GDM1 (cell line): ENCODE measurements at places on chromosomes 11 and 22.

DNA sequence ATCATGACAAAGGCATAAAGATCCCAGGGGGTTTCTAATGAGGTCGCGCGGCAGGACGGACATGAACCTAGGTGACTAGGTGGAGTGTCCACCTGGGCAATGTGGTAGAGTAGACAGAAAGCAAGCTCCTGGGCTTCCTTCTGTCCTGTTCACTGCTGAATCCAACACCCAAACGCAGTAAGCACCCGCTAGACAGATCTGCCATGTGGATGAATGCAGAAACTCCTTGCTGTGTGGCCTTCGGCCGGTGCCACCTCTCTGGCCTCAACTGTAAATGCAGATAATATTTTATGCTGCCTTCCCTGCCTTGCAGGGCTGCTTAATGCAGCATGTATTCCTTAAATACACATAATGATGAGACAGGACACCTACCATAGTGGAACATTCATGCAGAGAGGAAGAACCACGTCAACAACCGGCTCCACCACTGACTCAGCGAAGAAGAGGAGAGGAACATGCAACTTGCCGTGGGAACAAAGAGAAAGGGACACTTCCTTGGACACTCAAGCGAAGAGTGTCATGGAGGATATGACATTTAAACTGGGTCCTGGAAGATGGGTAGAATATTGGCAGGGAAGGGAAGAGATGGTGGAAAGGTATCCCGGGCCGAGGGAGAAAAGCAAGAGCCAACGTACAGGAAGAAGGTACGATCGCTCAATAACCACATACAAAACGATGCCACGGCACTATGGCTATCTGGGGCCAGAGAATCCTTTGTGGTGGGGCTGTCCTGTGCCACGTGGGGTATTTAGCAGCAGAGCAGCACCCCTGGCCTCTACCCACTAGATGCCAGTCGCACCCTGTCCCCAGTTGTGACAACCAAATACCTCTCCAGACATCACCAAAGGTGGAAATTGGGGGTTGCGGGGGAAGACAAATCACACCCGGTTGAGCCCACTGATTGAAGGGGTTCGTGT is 30.8 kb downstream of the MYH9 start:
- no peak for DNase-seq

GRCh38 chr11:70651031-70651430 is 252.7 kb downstream of the CTTN start:
- no peak for DNase-seq

- DNase-seq, result no peak
Measured at GRCh38 chr11:67419325-67420049, 4.0 kb downstream of the CARNS1 start.

DNA sequence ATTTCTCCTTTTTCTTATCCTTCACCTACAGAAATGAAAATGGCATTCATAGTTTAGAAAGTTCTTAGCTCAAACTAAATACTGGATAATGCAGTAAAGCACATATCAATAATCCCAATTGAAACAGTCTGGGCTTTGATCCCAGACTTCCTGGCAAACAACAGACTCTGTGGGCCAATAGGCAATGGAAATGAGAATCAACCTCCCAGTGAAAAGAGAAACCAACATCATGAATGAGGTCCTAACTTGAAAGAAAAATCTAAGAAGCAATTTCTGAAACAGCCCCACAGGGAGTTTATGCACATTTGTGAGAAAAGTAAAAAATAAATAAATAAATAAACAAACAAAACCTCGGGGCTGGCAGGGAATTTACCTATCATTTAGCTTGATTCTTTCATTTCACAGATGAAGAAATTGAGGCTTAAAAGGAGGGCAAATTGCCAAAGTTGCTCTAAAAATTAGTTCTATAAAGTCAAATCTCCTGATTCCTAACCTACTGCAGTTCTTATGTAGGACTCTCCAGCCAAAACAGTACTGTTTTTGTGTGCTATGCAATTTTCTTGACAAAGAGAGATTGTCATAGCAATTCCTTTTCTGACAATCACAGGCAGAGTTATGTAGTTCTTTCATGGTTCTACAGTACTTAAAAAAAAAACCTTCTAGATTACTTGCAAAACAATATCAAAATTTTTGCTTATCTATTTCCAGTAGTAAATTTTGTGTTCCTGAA is 265.8 kb downstream of the GRM5 start:
- DNase-seq, result no peak

GRCh38 chr11:114059984-114060391 is 477 bp downstream of the ZBTB16 start:
- no peak for DNase-seq

- no peak for DNase-seq
Measured at GRCh38 chr11:37613031-37613430, 1015.0 kb upstream of the RAG2 start.

GRCh38 chr22:26394777-26395176 is 34.3 kb upstream of the ASPHD2 start:
- no peak for DNase-seq

- no peak for DNase-seq
Measured at GRCh38 chr11:16963316-16963876, 50.8 kb downstream of the PLEKHA7 start.

DNA sequence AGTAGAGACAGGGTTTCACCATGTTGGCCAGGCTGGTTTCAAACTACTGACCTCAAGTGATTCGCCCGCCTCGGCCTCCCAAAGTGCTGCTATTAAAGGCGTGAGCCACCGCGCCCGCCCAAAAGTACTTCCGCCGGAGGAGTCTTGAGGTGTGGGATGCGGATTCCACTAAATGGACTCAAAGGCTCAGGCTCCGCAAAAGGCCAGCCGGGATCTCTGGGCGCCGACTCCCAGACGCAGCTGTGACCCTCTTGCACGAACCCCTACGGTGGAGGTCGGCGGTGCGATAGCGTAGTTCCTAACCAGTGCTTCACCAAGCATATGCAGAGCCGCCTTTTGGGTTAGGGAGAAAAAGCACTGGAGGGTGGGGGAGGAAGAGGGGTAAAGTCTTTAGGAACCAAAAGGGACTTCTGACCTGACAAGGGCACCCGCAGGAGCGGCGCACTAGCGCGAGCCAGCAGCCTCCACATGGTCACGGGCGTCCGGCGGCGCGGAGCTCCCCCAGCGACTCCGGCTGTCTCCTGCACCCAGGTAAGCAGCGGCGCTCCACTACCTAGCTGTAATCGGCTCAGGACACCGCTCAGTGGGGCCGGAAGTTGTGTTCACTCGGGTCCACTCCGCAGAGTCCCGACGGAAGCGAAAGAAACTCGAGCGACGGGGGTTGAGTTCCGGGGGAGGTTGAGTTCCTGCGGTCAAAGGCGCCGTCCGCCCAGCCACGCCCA is at the start of gene MRPL16:
Gene MRPL16, minus strand, starts transcription at position 590 of the 722 bp plus-strand sequence. Its CDS starts 120 bp downstream, at position 470.
- peak; percentile 73 for DNase-seq

GRCh38 chr22:49796596-49797270 is 30.9 kb downstream of the BRD1 start:
- DNase-seq, result no peak

- DNase-seq, result no peak
Measured at GRCh38 chr11:77206264-77207018, 78.4 kb downstream of the MYO7A start.

DNA sequence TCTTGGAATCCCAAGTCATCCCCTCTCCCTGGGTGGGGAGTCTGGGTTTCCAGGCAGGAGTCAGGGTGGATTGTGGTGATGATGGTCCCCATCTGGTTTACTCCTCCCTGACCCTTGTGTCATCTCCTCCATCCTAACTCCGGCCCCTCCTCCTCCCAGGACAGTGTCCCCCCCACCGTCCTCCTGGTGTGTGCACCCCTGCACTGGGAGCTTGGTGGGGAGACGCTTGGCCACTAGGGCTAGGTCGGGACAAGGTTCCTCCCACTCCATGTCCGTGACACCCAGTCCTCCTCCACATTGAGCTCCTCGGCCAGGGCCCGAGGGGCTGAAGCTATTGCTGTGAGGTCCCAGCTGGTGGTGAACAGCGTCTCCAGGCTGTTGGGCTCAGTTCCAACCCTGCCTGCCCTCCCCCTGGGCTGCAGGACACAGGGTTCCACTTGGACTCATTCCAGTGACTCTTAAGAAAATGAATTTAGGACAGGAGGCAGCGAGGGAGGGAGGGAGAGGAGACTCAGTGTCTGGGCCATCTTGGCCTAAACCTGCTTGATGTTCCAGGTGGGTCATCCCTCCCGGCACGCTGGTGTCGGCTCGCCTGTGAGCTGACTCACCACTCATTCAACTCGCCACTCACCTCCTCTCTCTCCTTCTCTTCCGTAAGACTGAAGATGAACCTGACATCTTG is 433.2 kb downstream of the TBC1D22A start:
- DNase-seq, result no peak

- DNase-seq, result peak; percentile 50
Measured at GRCh38 chr11:2428322-2428795, 16.0 kb downstream of the TRPM5 start.

- no peak for DNase-seq
Measured at GRCh38 chr11:107337917-107338316, 119.7 kb downstream of the CWF19L2 start.

GRCh38 chr11:72233773-72234513 is 9.4 kb downstream of the INPPL1 start:
- DNase-seq, result no peak

- DNase-seq, result no peak
Measured at GRCh38 chr11:110337570-110338193, 41.3 kb upstream of the RDX start.

GRCh38 chr11:38950867-38951266 is 2352.8 kb upstream of the RAG2 start:
- DNase-seq, result no peak

DNA sequence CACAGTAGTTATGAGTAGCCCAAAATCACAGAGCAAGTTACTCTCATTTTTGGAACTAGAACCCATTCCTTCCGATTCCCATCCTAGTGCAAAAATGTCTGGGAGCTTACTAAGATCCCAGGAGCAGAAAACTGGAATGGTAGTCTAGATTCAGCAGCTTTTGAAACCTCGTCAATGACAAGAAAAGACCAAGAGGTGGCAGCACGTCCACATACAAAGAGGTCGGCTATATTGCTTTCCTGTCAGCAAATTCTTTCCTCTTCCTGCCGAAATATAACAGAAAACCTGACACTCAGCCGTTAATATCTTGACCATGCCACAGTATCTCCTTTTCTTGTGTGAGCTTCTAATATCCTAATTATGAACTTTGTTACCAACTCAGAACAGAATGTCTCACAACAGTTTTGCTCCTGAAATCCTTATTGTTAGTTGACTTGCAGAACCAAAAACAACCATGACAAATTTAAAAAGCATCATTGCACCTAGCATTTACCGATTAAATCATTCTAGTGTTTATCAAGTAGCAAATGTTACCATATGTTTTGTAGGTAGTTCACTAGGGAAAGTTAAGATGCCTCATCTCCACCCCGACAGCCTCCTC is 92.8 kb upstream of the OR9G4 start:
- DNase-seq, result peak; percentile 1

DNA sequence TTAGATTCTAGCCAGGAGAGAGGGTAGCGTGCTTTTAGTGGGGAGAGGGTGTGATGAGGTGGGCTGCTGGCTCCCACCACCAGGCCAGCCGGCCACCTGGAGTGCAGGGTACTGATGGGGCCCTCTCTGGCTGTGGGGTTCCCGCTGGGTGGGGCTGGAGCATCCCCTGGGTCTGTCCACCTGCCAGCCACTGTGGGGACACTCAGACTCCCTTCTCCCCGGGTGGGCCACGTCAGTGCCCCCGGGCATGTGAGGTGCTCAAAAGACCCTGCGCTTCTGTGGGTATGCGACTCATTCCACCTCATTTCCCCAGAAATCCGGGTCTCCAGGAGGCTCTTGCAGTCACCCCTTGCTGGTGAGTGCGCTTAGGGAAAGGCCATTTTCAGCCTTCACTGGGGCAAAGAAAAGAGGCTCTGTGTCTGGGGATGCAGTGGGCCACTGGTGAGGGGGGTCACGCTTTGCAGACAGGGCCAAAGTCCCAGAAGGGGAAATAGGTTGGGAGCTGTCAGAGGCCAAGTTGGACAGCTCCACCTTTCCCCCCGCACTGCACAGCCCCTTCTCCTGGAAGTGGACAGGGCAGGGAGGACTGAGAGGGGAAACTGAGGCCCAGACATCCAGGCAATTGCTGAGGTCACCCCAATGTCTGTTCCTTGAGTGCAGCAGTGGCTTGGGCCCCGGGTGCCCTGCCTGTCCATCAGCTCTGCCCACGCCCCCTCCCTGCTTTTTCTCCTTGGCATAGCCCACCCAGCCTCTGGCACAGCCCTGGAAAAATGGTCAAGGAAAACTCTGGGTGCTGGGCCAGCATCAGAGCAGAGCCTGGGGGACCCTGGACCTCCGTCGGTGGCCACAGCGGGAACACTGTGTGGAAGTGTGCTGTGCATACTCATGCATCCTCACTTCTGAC is 53.3 kb downstream of the TPCN2 start:
- no peak for DNase-seq

GRCh38 chr11:62514151-62514550 is 32.5 kb downstream of the AHNAK start:
- DNase-seq, result no peak

DNA sequence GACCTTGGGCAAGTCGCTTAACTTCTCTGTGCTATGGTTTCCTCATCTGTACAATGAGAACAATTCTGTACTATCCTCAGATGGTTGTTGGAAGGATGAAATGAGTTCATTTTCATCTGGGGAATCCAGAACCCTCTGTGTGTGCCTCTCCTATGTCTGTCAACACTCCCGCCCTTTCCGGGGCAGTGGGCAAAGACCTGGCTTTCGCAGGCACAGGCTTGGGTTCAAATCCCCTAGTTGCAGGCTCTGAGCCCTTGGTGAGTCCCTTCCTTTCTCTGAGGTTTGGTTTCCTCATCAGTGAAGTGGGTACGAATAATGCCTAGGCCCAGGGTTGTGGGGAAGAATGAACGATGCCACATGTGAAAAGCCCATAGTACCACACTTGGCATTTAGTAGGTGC is 6.0 kb downstream of the PNPLA5 start:
- DNase-seq, result no peak

- no peak for DNase-seq
Measured at GRCh38 chr11:118621784-118622375, 14.5 kb downstream of the PHLDB1 start.

DNA sequence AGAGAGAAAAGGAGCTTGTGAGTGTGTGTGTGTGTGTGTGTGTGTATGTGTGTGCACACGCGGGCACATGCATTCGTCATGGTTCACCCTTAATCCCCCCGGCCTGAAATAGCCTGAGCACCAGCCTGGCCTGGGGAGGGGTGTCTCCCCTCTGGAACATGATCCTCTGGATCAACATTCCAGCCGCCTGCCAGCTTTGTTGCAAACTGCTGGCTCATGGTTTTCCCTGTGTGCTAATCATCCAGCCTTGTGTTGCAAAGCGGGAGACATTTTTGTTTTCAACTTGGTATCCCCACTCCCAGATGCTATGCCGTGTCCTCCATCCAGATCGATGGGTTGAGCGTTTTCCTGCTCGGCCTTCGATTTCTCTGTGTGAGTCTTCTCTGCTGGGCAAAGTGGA is 94.3 kb downstream of the FEZ1 start:
- no peak for DNase-seq

DNA sequence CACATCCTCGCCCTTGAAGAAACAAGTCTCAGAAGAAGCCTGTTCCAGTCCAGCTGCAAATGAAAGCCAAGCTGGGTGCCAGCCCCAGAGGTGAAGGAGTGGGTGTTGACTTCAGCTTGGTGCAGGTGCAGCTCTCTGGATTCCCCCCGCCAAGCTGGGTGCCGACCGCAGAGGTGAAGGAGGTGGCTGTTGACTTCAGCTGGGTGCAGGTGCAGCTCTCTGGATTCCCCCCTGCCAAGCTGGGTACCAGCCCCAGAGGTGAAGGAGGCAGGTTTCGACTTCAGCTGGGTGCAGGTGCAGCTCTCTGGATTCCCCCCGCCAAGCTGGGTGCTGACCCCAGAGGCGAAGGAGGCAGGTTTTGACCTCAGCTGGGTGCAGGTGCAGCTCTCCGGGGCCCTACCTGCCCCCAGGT is 1234.0 kb downstream of the TBC1D22A start:
- DNase-seq, result no peak
